ENCODE measurements at places on chromosomes 16 and 17.
A peak's percentile ranks its signal among the peaks of the same experiment; 100 is the strongest.

- DNase-seq = no peak
Measured at GRCh38 chr17:67160791-67161190, 84.2 kb downstream of the HELZ start.

DNA sequence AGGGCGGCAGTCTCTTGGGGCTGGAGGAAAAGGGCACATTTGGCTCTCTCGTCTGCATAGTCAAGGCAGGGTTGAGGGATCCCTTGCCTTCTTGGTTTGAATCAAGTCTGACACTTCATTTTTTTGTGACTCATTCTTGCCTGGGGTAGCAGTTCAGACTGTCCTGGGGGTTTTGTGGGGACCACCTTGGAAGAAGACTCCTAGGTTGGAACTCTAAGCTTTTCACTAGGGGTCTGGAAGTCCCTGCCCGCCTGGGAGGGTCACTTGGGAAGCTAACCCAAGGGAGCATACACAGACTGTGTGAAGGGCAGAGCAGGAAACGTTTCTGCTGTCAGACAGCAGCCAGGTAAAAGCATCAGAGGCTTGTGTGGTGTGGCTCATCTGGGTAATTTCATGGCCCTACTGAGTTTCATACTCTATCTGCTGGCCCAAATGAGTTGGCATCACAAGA, 11.3 kb downstream of the YPEL2 start:
- no peak for DNase-seq

- DNase-seq = peak; percentile 61
Measured at GRCh38 chr17:73192206-73192893, 505 bp upstream of the COG1 start.

DNA sequence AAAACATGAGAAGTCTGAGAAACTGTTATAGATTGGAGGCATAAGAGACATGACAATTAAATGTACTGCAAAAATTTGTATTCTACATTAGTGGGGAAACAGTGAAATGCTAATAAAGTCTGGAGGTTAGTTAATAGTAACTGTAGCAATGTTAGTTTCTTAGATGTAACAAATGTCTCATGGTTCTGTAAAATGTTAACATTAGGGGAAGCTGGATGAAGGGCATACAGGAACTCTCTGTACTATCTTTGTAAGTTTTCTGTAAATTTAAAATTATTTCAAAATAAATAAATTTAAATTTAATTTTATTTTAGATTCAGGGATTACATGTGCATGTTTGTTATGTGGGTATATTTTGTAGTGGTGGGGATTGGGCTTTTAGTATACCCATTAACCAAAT, 70.0 kb upstream of the IRX6 start:
- no peak for DNase-seq

DNA sequence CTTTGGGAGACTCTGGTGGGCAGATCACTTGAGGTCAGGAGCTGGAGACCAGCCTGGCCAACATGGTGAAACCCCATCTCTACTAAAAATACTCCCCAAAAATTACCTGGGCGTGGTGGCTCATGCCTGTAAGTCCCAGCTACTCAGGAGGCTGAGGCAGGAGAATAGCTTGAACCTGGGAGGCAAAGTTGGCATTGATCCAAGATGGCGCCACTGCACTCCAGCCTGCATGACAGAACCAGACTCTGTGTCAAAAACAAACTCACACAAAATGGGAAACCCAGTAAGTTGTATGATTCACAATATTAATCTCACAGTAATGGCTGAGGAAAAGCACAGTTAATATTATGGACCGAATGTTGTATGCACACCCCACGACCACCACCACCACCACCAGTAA, 24.3 kb downstream of the WSB1 start:
- DNase-seq = no peak

DNA sequence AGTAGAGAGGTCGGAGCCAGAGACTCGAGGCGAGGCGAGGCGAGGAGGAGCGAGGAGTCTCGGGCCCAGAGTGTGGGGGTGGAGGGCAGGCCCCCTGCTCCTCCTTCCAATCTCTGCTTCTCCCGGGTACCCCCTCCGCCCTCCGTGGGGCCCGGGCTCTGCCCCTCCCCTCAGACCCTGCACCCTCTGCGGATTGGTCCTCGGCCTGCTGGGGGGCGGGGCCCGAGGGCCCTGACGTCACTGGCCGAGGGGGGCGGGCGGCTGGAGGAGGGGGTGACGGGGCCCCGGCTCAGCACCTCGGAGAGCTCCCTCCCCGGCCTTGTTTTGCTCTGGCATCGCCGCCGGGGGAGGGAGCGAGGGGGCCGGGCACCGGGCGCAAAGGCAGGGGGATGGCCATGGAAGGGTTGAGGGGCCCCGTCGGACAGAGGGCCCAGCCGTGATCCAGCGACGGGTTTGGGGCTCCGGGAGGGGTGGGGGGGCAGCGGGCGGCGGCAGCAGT, at the start of gene RUNDC3A:
Gene RUNDC3A (plus strand): TSS at position 282 of the 499 bp plus-strand sequence. CDS start 232 bp downstream, outside the sequence.
- peak; percentile 95 for DNase-seq

DNA sequence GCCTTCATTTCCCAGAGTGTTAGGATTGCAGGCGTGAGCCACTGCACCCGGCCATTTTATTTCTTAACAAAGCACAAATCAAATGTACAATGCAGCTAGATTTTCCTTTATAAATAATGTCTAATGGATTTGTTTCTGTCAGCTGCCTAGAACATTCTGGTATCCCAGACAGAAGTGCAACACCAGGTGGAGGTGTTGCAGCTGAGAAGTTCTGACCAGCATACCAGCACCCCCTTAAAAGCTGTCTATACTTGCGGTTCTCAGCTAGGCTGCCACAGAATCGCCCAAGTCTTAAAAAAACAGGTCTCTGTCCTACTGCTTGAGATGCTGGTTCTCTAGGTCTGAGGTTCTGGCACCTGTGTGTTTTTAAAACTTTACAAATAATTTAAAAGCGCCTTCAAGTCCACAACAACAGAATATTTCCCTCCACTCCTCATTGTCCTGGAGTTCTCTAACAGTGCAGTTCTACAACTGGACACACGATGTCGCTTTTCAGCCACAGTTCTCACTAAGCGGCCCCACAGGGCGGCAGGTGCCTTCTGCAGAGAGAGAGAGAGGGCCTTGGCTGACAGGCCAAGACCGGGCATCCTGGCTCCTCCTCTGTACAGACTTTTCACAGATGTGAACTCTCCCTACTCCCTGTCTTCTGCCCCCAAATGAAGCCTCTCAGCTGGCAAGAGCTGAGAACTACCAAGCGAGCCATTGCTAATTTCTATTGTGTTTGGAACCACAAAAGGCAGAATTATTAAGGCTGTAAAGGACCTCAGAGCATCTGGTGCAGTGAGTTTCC, 32.6 kb upstream of the MEOX1 start:
- DNase-seq = peak; percentile 84

- DNase-seq = no peak
Measured at GRCh38 chr16:57480754-57481230, 5.5 kb downstream of the DOK4 start.

- DNase-seq = no peak
Measured at GRCh38 chr17:47704116-47704515, 10.2 kb downstream of the TBKBP1 start.

GRCh38 chr16:4691666-4692412, 1.5 kb upstream of the NUDT16L1 start:
- DNase-seq = no peak

DNA sequence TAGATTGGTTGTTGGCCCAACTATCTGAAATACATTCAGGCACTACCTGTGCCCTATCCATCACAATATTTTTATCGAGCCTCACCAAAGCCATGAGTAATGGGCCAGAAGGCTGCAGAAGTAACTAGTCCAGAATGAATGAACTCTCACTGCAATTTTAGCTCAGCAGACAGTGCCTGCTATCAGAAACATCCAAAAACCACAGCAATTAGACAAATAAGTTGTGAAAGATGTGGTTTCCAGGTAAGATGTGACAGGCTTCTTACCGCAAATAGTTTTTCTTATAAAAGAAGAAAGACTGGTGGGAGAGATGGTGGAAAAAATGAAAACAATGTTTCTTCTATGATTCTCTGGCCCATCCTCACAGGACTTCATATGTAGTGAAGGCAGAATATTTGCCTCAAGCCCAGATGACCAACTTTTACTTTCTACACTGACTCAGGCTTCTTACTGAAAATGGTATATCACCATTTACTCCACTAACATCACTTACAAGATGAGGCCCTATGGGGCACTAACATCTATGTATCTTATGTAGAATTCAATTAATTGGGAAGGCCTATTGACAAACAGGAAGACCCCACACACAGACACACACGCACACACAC, 9.8 kb upstream of the RFFL start:
- DNase-seq = no peak

GRCh38 chr17:57422574-57423164, 166.3 kb downstream of the MSI2 start:
- no peak for DNase-seq

- DNase-seq = no peak
Measured at GRCh38 chr17:57853695-57854094, 3.9 kb upstream of the MRPS23 start.

DNA sequence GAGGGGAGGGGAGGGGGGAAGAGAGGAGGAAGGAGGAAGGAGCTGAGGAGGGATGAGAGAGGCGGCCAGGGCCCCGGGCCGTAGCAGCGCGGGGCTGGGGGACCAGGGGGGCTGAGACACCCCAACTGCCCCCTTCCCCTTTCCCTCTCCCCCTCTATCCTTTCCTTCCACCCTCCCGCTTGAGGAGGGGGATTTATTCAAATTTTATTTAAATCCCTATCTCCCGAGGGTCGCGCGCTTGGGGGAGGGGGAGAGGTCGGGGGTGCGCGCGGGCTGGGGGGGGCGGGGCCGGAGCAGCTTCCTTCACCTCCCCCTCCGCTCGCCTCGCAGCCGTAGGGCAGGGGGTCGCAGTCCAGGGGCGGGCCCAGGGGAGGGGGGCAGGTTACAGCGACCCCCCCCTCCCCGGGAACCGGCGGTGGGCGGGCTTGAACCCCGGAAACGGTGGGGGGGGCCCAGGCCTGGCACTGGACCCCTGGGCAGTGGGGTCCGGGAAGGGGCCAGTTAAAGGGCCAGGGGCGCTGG, at the start of gene FBXL19:
Gene FBXL19 (plus strand): TSS at position 19 of the 522 bp plus-strand sequence. CDS start 2,183 bp downstream, outside the sequence.
- peak; percentile 66 for DNase-seq

Measured in neural crest cell (in vitro differentiated cells).